Stimulated activated CD4-positive, alpha-beta T cell treated with anti-CD3 and anti-CD28 coated beads, TNF-alpha, amount 100 ng/mL, for 48 hours (primary cell): ENCODE measurements at places on chromosomes 5 and 9.

DNA sequence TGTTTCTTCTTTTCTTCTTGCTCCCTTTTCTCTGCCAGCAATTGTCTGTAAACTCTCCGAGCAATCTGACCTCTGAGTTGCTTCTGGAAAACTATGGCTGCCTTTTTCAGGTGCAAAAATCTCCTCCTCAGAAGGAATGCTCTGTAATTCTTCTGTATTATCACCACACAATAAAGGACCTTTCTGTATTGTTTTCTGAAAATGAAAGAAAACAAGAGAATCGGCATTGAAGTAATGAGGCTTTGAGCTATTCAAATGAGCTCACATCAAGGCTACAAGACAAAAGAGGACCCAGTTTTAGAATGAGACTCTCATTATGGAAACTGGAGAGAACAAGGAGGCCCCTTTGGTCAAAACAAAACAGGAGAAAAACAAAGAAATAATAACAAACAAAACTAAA, 86.2 kb upstream of the RETREG1 start:
- no peak for DNase-seq

DNA sequence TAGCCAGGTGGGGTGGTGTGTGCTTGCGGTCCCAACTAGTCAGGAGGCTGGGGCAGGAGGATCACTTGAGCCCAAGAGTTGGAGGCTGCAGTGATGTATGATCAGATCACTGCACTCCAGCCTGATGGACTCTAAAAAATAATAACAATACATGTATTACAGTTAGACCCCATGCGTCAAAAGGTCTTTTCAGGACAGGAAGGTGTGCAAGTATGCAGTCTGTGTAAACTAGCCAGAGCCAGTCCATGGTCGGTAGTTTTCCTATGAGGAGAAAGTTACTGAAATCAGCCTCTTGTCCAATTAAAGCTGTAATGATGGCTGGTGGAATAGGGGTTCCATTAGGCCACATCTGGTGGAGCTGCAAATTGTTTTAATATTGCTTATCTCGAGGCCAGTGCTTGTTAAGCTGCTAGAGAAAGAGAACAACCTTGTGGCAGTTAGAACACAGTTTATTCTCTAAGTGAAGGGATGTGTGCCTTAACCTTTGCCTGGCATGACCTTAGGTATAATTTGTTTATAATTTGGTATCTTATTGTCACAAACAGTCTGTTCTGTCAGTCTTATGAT, 1.5 kb upstream of the STOM start:
- DNase-seq, result no peak

DNA sequence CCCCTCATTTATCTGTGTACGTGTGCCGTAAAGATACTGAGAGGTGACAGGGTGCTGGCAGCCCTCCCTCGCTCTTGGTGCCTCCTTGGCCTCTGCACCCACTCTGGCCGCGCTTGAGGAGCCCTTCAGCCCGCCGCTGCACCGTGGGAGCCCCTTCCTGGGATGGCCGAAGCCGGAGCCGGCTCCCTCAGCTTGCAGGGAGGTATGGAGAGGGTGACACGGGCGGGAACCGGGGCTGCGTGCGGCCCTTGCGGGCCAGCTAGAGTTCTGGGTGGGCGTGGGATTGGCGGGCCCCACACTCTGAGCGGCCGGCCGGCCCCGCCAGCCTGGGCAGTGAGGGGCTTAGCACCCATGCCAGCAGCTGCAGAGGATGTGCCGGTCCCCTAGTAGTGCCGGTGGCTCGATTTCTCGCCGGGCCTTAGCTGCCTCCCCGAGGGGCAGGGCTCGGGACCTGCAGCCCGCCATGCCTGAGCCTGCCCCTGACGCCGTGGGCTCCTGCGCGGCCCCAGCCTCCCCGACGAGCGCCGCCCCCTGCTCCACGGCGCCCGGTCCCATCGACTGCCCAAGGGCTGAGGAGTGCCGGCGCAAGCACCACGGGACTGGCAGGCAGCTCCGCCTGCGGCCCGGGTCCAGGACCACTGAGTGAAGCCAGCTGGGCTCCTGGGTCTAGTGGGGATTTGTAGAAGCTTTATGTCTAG, 21.6 kb downstream of the NKX2-5 start:
- DNase-seq, result no peak

- no peak for DNase-seq
These were observed 391.9 kb upstream of the PRR16 start for GRCh38 chr5:120072068-120072761.

DNA sequence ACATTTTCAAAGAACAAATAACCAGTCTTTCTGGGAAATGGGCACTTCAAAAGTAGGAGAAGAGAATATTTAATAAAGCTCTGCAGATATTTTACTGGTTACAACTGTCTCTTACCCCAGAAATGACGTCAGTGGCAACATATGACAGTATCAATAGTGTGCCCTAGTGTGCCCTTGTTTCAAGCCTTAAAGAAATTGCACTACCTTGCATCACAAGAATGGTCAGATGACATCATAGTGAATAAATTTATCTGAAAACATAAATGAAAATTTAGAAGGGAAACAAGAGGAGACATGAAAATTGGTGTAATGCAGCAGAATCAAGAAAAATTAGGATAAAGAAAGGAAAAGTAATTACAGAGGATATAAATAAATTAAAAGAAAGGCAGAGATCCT, 176.7 kb downstream of the GNAQ start:
- no peak for DNase-seq

DNA sequence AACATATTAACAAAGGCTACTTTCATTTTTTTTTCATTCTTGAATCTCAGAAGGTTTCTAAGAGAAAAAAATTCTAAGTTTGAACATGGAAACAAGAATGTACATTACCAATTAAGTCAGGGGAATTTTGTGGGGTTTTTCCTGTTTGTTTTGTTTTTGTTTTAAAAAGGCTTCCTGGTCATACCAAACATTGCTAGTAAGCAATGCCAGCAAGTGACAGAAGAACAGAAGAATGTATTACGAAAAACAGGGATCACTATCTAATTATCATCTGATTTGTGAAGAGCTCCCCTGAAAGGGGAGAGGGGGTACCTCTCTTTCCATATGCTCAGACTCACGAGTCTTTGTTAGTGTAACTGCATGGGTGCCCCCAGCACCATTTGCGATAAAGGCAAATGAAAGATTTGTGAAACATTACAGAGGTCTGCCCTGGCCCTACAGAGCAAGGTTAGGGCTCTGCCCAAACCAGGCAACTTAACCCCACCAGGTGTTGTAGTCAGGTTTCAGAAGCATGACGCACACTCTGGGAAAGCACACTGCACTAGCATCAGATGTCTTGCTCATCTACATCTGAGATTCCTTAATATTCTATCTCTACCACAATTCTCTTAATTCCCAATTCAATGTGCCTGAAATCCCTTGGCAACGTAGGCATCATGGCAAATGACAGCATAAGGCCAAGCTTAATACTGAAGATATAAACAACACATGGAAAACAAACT, 268.2 kb downstream of the MLLT3 start:
- DNase-seq, result no peak

DNA sequence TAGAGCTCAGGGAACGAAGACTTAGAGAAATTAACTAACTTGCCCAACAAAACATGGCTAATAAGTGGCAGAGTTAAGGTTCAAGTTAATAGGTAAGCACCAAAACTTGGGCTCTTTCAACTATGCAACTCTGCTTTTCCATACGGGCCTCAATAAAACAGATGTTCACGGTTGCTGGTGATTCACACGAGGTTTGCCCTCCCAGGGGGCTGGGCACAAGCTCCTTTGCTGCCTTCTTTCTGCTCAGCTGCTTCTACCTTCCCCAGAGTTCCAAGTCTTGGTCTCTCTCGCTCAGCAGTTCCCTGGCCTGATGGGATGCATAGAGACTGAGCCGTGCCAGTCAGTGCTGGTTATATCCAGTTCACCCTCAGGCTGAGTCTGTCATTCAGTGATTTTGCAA, 217.9 kb downstream of the SREK1 start:
- DNase-seq, result no peak

DNA sequence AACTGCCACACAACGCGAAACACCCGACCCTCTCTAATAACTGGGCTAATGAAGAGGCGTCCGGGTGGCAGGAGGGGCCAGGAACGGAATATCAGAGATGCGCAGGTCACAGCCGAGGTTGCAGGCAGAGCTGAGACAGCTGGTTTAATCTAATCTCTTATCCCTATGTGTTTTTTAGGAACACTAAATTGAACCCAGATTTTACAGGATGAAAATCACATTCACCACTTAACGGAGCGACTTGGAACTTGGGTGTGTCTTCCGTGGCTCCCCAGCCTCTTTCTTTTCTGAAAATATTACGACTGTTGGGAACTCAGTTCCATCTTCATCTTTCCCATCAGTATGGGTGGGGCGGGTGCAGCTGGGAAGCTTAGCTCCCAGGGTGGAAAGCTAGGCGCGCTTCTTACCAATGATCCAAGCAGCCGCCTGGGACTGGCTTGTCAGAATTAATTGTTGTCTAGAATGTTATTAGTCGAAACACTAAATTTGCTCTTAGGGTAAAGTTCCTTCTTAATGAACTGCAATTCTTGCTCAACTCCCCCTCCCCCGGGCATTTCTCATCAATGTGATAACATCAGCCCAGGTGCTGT, 92.5 kb downstream of the IRX2 start:
- DNase-seq, result no peak

GRCh38 chr5:180083529-180084060, 12.0 kb upstream of the RNF130 start:
- DNase-seq, result no peak

DNA sequence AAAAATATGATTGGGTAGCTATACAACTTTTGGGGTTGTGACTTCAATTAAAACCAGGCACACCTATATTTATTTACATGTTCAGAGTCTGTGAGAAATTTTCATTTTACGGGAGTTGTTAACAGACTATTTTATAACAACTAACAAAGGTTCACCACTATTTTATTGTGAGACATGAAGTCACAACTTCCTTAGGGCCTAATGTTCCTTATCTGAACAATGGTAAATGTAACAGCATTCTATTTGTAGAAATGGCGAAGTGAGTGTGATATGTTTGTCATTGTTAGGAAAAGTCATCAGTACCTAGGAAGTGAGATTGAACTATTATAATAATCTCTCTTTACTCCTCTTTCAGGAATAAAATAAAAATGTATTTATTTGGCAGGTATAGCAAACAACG, 67.4 kb downstream of the CSNK1G3 start:
- DNase-seq, result no peak

DNA sequence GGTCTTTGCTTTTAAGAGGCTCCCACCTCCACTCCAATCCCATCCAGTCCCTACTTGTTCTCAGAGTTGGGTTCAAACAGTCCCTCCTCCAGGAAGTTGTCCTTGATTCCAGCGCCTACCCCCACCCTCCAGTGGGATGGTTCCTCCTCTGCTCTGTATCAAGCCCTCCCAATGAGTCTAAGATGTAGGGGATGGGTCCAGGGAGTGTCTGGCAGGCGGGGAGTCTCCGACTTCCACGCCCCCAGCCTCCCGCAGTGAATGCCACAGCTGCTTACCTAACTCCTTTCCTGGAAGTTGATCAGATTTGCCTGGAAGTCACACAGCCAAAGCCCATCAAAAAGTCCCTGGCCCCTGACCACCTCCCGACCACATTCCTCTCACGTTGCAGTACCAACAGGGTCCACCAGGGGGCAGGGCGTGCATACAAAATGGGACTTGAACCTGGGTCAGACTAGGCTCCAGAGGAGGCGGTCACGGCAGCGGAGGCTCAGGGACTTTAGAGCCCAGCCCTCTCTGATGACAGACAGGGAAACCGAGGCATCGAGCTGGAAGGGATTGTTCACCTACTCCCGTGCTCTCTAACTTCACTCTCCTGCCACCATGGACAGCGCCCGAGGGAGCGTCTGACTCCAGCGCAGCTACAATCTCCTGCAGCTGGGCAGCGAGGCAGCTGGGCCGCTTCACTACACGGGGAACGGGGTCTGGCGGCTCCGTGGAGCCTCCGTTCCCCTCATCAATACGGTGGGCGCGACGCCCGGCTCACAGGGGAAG, 25.0 kb upstream of the TDRD7 start:
- peak; percentile 43 for DNase-seq
